Foreskin fibroblast (primary cell): ENCODE measurements at places on chromosomes 7 and 10.

GRCh38 chr7:35613150-35613549 lies 81.8 kb downstream of the HERPUD2 start:
- DNase-seq = no peak

DNA sequence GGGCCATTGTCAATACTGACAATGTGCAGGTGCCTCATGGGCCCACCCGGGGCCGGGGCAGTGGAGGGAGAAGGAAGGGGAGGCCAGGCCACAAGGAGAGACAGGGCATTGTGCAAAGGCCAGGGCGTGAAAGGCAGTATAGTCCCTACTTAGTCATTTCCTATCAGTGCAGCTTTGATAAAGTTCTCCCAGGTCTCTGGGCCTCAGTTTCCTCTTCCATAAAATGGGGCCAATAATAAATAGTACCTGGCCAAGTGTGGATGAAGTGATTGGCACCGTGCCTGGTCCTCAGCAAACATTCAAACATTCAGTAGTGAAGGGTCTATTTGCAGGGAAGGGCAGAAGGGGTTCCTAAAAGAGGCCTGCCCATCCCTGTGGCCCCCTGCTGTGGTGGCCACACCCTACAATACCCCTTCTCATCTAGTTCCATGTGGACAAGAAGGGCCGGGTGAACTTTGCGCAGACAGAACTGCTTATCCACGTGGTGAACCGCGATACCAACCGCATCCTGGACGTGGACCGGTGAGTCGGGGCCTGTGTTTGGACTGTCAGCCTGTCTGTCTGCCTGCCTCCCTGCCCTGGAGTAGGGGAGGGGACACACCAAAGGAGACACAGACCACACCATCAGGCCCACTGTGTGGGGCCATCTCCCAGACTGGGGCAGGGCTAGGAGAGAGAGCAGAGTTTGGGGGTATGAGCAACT lies 36.9 kb upstream of the VSIR start:
- no peak for DNase-seq

DNA sequence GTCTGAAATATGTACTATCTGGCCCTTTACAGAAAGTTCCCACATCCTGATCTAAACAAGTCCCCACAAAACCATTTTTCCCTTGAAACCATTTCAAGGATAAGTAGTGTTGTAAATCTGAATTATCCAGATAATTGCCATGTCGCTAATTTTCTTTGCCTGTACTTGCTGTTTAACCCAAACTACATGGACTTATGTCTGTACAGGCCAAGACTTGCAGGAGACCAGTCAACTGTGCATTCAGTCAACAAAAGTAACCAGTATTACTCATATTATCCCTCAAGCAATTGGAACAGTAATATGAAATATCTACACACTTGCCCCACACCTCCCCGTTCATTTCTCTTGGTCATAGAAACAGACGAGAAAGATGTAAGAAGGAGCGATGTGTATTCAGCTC lies 347.8 kb upstream of the NFE2L3 start:
- DNase-seq = no peak

DNA sequence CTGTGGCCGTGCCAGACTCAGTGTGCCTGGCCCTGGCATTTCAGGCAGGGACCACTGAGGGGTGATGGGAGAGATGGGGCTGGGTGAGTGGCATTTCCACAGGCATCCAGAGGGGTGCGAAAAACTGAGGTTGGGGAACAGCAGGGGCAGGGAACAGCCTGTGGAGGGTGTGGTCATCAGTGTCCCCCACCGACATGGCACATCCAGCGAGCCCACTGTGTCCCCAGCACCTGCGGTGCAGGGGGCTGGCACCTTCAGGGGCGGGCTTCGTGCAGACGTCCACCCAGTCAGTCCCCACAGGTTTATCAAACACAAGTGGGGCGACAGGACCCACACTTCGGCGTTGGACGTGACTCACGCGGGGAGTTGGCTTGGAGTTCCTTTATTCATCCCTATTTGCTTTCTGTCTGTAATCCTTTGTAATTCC lies 14.8 kb downstream of the CUX1 start:
- no peak for DNase-seq

- no peak for DNase-seq
These were observed 8.6 kb upstream of the BET1 start for GRCh38 chr7:94012746-94013145.

GRCh38 chr10:69057951-69058297 lies 30.0 kb upstream of the SRGN start:
- peak; percentile 24 for DNase-seq

- no peak for DNase-seq
These were observed 32.8 kb downstream of the MKRN1 start for GRCh38 chr7:140446467-140446866.

- no peak for DNase-seq
These were observed 760.0 kb downstream of the PHTF2 start for GRCh38 chr7:78558566-78558965.

GRCh38 chr10:23514321-23514720 lies 75.4 kb downstream of the OTUD1 start:
- DNase-seq = no peak

DNA sequence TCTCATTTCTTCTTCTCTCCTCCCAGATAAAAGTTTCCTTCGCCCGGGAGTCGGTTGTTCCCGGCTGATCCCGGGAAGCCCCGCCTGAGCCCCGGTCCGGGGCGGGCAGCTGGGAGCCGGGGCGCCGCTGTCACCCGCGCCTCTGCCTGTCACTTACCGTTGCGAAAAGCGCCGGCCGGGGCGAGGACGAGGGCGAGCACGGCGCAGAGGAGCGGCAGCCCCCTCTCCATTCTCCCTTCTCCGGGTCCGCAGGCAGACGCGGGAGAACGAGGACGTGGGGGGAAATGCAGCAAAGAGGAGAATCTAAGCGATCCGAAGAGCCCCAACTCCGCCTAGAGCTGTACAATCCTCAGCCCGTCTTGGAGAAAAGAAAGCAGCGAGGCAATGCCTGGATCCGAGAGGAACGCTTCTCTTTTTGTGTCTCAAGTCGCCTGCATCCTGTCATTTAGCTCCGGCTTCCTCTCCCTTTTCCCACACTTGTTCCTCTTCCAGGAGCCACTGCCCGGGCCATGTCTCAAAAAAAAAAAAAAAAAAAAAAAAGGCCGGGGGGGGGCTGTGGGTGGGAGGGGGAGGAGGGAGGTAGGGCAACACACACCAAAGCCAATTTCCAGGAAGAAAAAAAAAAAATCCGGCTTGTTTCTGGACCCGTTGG lies at the start of gene NRP1:
NRP1 (minus strand) TSS at position 515 of the 652 bp plus-strand sequence; CDS start at position 230, 285 bp downstream.
- no peak for DNase-seq

DNA sequence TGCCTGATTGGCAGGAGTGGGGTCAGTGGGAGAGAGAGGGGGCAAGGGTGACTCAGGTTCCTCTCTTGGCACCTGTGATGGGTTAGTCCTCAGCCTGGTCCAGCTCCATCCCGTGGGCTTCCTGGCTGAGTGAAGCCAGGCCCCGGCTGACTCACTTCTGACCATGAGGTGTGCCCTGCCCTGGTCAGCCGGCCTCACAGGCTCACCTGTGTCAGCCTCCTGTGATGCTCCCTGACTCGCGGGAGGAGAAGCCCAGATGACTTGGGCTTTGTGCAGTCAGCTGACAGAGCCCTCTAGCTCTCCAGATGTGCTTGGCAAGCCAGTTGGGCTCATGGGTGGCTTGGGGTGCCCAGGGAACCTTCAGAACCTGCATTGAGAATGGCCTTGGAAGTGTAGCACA lies 16.0 kb upstream of the PPIF start:
- no peak for DNase-seq

GRCh38 chr7:127437837-127438236 lies 45.3 kb upstream of the ZNF800 start:
- DNase-seq = peak; percentile 36

GRCh38 chr7:103894656-103895596 lies 94.5 kb downstream of the RELN start:
- no peak for DNase-seq

DNA sequence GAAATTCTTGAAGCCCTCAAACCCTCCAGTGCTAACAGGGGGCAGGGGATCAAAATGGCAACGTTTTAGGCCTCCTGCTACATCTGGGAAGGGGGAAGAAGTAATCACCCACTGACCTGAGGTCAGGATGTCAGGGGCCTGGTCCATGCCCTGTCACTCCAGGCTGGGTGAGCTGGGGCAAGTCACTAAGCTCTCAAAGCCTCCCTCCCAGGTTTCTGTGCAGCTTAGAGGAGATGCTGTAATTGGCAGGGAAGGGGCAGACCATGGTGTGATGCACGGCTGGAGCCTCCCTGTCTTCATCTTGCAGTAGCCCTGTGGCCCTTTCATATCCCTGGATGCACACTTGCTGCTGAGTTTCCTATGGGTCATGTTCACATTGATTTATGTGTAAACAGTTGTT lies 27.2 kb downstream of the LEP start:
- no peak for DNase-seq

DNA sequence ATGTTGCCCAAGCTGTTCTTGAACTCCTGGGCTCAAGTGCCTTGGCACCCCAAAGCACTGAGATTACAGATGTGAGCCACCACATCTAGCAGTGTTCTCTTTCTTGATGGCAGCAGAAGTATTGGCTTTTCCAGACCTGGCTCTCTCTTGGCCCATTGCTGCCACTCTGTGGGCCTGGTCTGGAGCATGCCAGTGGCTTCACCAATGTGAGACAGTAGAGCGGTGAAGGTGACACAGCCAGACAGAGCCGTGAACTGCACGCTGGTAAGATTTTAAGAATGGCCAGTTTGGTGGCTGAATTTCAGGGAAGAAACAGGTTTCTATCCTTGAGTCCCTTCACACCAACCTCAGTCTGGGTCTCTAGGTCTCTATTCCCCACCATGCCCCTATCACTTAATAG lies 552.7 kb upstream of the NRP1 start:
- no peak for DNase-seq

DNA sequence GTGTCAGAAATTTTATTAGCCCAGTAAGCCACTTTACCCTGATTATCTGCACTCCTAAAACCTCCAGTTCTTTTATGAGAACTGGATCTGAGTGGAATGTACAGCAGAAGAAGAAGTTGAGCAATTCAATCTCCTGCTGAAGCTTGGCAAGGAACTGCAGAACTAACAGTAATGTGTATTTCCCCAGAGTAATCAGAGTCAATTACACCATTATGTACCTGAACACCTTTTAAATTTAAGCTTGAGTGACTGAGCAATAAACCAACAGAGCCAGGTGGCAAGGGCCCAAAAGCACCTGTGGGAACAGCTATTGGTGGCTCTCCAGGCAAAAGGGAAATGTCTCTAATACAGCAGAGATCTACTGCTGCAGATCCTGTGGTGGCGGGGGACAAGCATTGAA lies 40.1 kb upstream of the AKR1C2 start:
- DNase-seq = no peak

DNA sequence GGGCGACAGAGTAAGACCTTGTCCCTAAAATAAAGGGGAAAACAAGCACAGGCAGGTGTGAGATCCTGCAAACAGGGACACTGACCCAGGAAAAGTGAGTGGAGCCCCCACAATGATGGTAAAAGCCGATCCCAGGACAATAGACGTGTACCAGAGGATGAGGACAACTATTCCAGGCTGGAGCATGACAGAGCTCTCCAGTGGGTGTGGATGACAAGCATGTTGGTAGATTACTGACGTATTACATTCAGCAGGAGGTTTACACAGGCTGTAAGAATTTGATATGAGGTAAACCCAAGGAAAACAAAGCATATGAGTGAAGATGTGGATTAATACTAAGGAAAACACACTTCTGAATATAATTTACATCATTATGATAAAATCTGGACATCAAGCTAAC lies 27.8 kb upstream of the SMURF1 start:
- no peak for DNase-seq

GRCh38 chr7:1752771-1753563 lies 82.9 kb downstream of the ELFN1 start:
- no peak for DNase-seq

GRCh38 chr10:79238158-79238520 lies 109.1 kb upstream of the PPIF start:
- no peak for DNase-seq

DNA sequence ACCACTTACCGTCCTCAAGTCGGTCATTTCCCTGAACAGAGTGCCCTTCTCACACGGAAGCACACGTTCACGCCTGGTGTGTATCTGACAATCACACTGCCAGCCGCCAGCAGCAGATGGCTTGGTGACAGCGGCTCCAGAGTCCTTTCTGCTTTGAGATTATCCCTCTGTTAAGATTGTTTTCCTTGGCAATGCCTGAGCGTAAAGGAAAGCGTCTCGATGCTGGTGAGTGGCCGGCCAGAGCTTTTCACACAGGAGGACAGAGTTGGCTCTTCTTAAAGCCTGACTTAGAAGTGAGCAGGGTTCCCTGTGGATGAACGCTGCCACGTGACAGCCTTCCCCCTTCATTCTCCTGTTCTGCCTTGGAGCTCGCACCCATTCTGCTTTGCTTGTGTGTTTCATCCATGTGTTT lies 22.1 kb upstream of the PRKAR1B start:
- no peak for DNase-seq

GRCh38 chr7:73705551-73705920 lies 13.9 kb downstream of the STX1A start:
- no peak for DNase-seq

DNA sequence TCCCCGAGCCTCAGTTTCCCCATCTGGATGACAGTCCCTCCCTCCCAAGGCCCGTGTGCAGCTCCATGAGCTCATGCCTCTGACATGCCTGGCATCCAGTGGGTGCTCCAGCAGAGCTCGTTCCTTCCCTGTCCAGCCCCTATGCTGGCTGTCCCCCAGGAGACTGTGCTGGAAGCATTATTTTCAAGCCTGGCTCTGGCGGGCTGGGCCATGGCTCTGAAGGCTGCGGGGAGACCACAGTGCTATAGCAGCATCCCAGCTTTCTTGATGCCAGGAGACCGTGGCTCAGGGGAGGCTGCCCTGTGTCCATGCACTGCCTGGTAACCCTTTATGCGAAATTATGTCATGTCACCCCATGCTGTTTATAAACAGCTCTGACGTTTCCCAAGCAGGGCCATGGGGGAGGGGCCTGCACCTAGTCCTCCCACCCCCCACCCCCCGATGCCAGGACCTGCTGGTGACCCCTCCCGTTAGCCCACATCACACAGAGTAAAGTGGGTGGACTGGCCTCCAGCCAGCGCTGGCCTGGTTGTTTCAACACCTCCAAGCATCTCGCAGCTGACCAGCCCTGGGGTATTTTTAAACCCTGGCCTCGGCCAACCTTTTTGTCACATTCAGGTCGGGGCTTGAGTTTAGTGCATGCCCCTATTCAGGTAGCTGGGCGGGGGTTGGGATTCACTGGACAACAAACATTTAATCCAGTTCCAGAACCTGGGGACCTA lies 105.9 kb upstream of the ZNF716 start:
- DNase-seq = no peak

DNA sequence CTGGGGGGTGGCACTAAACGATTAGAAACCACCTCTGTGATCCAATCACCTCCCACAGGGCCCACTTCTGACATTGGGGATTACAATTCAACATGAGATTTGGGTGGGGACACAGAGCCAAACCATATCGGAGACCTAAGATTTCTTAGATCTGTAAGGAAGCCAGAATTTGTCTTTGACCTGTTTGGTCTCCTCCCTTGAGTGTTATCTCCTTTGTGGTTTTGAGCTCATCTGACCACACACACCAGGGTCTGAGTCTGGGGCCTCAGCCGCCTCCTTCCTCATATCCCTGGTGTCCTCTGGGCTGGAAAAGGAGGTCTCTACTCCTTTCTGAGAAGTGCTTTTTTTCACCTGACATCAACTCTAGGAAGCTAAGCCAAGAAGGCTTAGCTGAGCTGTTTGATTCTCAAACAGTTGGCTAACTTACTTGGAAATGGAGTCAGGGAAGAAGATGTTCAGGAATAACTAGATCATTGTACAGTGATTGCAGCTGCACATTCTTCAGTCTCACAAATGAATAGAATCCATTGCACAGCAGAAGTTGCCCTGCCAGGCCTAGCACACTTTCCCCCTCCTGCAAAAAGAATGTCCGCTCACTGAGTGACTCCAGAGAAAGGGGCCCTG lies 167.4 kb downstream of the ARHGAP21 start:
- no peak for DNase-seq

- no peak for DNase-seq
These were observed 107.5 kb downstream of the TWIST1 start for GRCh38 chr7:19009936-19010280.

GRCh38 chr10:121683366-121683765 lies 85.1 kb upstream of the FGFR2 start:
- no peak for DNase-seq
